NCI-H1092 (cell line): ENCODE measurements at places on chromosomes 4 and X.

- no peak for DNase-seq
These were observed 207.8 kb upstream of the DCAF8L1 start for GRCh38 chrX:28189011-28189410.

GRCh38 chr4:18419780-18420179 lies 398.2 kb upstream of the LCORL start:
- no peak for DNase-seq

DNA sequence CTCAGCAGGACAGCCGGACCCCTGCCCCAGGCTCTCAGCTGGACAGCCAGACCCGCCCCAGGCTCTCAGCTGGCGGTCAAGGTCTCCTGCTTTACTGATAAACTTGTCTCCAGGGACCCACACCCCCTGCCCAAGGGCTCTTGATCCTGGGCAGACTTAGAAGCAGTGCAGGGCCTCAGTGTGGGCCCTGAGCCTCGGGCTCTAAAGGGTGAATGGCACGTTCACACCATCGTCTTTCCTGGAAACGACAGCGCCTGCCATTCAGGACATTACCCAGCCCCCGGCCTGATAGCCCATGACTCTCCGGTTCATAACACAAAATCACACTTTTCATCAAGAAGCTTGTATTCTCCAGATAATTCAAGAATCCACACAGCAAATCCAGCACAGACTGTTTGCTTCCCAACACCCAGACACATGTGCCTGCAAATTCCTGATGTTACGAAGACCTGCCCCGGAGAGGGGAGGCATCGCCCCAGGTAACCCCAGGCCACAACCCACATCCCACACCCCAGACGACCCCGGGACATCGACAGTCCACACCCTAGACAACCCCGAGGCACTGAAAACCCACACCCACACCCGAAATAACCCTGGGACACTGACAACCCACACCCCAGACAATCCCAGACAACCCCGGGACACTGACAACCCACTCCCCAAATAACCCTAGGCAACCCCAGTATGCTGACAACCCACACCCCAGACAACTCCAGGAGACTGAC lies 136.8 kb downstream of the FAM53A start:
- DNase-seq: no peak

GRCh38 chr4:158234671-158235070 lies 24.4 kb downstream of the TMEM144 start:
- DNase-seq: no peak

DNA sequence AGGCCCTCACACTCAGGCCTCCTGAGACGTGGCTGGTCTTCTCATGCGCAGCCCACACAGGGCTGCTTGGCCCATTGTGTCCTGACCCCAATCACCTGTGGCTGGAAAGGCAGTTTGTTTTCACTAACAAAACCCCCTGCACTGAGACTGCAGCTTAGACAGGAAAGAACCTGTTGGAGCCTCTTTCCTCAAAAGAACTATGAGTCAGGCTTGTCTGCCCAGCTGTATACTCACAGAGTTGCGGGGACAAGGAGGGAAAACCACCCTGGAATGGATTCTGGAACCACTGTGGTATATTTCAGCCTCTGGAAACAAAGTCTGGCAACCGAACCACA lies 5.2 kb upstream of the TMEM156 start:
- DNase-seq: no peak

GRCh38 chr4:140595065-140595464 lies 26.3 kb upstream of the UCP1 start:
- DNase-seq: no peak

GRCh38 chr4:24179201-24179840 lies 289.5 kb upstream of the PPARGC1A start:
- DNase-seq: no peak

DNA sequence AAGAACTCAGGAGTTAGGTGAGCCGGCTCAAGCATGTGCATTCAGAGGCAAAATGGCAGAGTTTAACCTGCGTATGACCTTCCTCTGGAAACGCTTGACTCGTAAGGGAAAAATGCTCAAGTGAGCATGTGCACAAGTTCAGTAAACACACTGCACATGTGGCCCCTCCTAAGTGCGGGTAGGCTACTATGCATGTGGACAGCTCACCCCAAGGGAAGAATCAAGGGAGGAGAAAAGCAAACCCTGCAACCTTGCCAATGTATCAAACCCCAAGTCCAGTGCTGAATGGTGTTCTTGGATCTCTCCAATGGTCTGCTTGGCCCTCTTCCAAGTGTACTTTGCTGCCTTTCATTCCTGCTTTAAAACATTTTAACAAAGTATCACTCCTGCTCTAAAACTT lies 407.1 kb downstream of the ADAM29 start:
- no peak for DNase-seq

- no peak for DNase-seq
These were observed 272.6 kb upstream of the HAND2 start for GRCh38 chr4:173802662-173803022.

DNA sequence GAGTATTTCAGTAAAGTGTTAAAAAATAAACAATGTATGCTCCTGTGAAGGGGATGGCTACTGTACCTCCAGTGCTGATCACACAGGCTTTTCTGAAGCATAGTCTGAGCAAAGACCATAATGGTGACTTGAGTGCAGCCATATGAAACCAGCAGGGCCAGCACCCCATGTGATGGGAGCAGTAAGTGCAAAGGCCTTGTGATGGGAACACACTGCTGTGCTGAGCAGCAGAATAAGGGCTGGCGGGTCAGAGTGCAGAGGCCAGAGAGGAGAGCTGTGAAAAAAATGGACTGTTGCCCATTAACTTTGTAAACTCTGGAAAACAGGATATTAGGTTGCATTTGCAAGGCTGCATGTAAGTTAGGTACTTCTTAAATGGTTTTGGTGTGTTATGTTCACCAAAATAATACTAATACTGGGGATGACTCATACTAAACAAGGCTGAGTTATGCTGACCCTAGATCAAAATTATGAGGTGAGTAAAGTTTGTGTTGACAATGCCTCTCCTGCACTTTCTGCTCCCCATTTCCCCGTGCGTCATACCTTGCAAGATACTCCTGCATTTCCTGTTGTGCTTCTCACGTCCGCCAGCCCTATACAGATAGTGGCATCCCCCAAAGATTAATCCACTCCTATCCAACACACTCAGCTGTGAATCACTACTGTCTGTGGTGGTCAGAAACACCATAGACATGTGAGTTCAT lies 67.0 kb upstream of the FAM9A start:
- DNase-seq: no peak

- DNase-seq: no peak
These were observed 75.3 kb upstream of the FRMPD3 start for GRCh38 chrX:107374132-107374531.

GRCh38 chr4:100790836-100791615 lies 273.2 kb upstream of the EMCN start:
- DNase-seq: no peak

DNA sequence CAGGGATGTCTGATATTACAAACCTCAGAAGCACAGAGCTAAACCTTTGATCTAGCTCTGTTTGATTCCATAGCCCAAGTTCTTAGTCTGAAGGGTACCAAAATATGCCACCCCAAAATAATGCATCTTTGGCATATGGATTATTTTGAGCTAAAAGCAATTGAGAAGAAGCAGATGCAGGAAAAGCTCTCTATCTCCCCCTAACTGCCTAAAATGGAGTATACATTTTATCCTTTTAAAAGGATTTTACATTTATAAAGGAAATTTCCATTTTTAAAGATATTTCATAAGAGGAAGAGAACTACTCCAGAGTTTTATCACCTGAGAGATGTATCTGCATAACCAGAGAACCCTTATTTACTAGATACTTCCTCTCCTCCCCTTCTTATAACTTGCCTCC lies 158.7 kb downstream of the ZNF674 start:
- no peak for DNase-seq

DNA sequence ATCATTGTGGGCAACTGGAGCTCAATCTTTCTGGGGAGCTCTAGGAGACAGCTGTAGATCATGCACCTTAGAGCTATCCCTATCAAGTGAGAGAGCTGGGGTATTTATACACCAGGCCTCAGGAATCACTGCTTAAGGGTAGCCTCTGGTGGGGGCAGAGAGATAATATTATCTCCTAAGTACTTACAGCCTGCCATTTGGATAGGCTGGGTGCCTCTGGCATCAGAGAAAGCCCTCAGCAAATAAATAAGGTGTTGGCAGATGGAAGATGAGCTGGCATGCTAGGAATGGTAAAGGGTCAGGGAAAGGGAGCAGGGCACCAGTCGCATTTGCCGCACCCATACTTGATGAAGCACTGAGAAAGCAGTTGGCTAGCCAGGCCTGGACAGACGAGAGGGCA lies 75.9 kb downstream of the HCCS start:
- DNase-seq: no peak

DNA sequence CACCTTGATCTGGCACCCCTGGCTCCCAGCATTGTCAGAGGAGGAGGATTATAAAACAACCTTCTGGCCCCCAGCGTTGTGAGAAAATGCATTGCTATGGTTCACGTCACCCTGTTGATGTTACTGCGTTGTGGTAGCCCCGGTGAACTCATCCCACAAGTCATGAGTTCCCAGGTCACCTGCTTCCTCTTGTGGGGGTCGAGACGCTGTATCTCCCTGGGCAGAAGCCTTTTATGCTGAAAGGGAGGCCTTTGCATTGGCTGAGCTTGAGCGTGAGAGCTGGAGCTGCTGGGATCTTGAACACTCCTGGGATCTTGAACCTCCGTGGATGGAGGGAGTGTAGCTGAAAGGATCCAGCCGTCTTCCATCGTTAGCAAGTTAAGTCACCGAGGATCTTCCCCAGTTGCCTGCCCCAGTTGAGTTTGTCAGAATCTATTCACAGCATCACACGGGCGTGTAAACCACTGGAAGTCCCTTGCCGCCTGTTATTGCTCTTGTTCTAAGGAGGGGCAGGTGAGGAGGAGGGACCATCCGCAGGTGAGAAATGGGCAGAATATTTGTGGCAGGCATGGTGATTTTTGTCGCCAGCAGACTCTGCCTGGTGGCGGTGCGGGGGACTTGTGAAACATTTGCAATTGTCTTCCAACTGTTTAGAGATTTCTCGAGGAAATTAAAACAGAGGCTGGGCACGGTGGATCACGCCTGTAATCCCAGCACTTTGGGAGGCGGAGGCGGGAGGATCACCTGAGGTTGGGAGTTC lies 299.9 kb downstream of the ASMT start:
- no peak for DNase-seq

DNA sequence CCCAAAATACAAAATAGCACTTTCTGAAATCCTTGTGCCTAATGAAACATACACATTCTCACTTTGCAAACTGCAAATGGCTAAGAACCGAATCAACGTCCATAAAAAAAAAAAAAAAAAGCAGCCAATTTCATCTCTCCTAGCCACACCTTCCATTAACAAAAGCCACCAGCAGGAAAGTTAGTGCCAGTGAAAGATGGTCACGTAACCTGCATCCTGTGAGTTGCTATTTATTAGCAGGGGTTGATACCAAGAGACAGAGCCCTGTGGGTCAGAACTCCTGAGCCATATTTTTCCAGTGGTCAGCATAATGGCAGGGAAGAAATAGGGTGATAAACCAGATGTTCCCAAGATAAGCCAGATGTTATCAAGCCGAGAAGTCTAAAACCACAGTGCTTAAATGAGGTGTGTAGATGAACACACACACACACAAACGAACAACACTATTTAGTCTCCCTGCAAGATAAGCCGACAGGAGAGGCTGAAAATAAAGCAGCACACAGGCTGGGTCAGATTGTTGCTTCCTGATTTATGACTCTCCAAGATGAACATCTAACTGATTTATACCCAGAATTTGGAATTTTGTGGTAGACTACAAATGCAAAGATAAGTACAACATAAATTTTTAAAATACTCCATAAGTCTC lies 11.5 kb downstream of the PPARGC1A start:
- DNase-seq: no peak

GRCh38 chr4:174713821-174714220 lies 115.2 kb downstream of the GLRA3 start:
- DNase-seq: no peak

- no peak for DNase-seq
These were observed 258.8 kb downstream of the ARHGAP24 start for GRCh38 chr4:85733798-85734197.

GRCh38 chrX:40068048-40068447 lies 29.7 kb downstream of the BCOR start:
- DNase-seq: no peak

- no peak for DNase-seq
These were observed 100.2 kb downstream of the OTC start for GRCh38 chrX:38452603-38453002.

GRCh38 chrX:123590842-123591486 lies 141.9 kb downstream of the THOC2 start:
- DNase-seq: no peak

DNA sequence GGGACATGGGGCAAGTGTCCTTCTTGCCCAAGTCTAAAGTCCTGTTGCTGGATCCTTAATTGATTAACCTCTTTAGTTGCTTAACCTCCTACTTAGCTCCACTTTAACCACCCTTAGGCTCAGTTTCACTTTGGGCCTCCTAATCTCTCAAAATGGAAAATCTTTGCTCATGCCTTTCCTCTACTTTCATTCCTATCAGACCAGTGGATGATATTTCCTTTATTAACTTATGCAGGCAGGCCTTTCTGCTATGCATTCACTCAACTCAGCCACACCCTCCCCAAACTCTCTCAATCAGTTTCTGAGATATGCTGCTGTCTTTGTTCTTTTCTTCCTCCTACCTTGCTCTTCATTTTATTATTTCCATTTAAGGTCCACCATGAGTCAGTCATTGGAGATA lies 14.4 kb upstream of the ARSJ start:
- no peak for DNase-seq

DNA sequence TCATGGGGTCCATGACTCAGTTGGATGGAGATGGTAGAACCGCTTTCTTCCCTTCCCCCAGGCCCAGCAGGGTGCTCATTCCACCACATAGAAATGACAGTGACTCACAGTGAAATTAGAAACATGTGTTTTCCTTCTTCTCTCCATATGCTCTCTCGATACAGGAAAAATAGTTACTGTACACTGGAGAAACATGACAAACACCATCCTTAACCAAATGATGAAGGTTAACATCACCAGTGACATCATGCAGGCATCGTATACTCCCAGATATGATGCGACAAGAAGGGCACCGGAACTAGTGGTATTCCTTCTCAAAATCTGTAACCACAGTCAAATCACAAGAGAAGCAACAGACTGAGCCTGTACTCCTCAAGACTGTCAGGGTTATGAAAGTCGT lies 11.7 kb upstream of the RAB40A start:
- DNase-seq: no peak

GRCh38 chr4:97525236-97525635 lies 618.0 kb downstream of the STPG2 start:
- no peak for DNase-seq

GRCh38 chr4:155609455-155610059 lies 57.1 kb upstream of the GUCY1A1 start:
- DNase-seq: no peak

GRCh38 chrX:94600077-94600476 lies 926.1 kb downstream of the FAM133A start:
- DNase-seq: no peak

- no peak for DNase-seq
These were observed 31.3 kb downstream of the IGFBP7 start for GRCh38 chr4:57078685-57079521.
